ENCODE measurements at places on chromosomes 3 and 15.

DNA sequence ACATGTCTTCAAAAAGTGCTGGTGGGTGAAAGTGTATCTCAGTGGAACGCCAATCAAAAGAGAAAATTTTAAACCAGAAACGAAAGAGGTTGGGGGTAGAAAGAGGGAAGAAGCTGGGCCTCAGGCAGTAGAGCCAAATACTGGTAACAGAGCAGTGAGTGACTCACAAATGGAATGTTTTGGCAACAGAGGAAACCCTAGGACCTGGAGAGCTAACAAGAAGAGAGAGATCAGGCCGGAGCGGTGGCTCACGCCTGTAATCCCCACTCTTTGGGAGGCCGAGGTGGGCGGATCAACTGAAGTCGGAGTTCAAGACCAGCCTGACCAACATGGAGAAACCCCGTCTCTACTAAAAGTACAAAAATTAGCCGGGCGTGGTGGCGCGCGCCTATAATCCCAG is 450.8 kb upstream of the NAALADL2 start:
- no peak for DNase-seq

DNA sequence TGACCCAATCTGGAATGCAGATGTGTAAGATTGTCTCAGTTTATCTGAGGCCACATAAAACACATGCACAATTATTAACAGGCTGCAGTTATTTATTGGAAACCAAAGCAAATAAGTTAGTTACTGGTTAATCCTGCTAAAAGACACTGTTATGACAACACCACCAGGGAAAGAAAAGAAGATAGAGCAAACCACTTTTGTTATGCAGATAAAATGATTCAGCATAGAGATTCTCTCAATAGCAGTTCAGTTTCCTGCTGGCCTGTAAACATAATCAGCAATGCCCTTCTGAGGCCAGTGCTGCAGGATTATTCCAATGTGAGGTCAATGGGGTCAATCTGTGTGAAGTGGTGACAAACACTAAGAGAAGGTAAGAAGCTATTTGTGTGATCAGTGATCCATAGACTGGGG is 244.4 kb downstream of the ZBTB20 start:
- no peak for DNase-seq

- DNase-seq = no peak
Measured at GRCh38 chr3:73707772-73708171, 83.0 kb upstream of the PDZRN3 start.

DNA sequence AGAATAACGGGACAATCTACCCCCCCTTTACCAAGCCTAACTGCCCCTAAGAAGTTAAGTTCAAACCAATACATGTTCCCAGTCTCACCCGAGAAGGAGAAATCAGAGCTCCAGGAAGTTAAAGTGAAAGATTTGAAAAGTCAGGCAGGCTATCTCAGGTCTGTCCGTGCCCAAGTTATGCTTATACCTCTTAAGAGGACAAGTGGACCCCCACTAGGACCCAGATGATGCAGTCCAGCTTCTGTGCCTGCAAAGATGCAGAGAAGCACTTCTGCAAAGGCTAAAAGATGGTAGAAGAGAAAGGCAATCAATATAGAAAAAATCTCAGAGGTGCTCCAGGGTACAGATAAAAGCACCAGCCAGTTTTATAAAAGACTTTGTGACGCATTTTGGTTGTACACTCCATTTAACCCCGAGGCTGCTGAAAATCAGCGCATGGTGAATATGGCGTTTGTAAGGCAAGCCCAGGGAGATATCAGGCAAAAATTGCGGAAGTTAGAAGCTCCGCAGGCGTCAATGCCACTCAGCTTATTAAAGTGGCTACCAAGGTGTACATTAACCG is 9.8 kb upstream of the SLC9C1 start:
- peak; percentile 12 for DNase-seq

DNA sequence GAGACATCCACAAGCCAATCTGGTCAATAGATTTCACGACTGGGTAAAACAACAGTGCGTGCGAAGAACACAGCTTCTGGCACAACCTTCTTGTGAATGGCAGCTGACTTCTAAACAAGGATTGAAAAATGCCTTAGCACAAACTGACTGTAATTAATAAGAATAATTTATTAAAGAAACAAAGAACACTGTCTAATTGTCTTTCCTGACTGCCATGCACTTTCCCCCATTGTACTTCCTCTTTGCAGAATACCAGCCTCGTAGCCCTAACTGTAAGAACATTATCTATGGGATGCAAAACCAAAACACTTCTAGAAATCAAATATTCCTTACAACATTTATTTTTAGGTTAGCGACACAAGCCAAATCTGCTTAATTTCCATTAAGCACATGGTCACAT is 6.5 kb downstream of the FOXP1 start:
- DNase-seq = no peak

- no peak for DNase-seq
Measured at GRCh38 chr3:30511524-30512251, 94.7 kb upstream of the TGFBR2 start.

- DNase-seq = no peak
Measured at GRCh38 chr15:88246081-88246480, 10.5 kb downstream of the NTRK3 start.

GRCh38 chr3:155370764-155371503 is 77.5 kb upstream of the STRIT1 start:
- DNase-seq = no peak

- DNase-seq = no peak
Measured at GRCh38 chr15:45641374-45641781, 6.5 kb downstream of the SQOR start.

- DNase-seq = no peak
Measured at GRCh38 chr15:93646193-93646592, 557.2 kb upstream of the RGMA start.

- no peak for DNase-seq
Measured at GRCh38 chr3:160170409-160171370, 54.5 kb upstream of the C3orf80 start.

DNA sequence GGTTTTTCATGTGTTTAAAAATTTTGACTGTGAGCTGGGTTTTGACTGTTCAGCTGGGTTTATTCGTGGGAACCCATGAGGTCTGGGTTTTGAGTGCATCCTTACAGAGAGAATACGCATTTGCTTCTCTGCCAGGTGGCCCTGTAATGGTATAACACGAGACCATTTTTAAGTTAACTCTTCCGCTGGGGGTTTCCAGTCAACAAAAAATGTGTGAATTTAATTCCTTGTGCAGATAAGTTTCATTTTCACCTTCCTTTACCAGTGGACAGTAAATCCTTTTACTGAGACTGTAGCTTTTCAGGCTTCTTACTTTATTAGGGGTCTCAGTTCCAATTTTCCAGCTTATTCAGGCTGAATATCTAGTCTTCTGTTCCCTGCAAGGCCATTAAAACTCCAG is 149.6 kb downstream of the OPA1 start:
- DNase-seq = no peak

- DNase-seq = no peak
Measured at GRCh38 chr15:54307252-54307902, 329.1 kb downstream of the UNC13C start.

DNA sequence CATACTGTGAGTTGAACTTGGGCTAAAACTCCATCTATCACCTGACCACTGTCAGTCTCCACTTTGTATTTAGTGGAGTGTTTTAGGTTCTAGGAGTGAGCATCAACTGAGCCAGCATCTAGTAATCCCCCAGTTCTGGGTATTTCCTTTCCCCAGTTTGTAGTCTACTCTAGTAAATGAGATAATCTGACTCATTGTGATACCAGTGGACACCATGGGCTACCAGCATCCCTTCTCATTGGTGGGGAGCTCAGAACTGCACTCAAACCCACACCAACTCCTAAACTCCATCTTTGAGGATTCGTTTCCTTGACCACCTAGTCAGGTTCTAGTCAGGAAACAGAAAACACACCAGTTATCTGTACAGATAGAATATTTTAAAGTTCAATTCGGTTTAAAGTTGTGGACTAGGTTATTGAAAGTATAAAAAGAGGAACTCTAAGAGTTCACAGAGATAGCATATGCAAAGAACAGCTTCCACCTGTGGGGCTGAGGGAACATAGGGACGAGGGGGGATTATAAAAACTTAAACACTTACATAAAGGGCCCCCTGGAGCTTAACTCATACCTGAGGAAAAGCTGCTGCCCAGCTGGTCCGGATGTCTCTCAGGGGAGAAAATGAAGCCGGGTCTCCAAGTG is 36.0 kb downstream of the LEO1 start:
- no peak for DNase-seq

DNA sequence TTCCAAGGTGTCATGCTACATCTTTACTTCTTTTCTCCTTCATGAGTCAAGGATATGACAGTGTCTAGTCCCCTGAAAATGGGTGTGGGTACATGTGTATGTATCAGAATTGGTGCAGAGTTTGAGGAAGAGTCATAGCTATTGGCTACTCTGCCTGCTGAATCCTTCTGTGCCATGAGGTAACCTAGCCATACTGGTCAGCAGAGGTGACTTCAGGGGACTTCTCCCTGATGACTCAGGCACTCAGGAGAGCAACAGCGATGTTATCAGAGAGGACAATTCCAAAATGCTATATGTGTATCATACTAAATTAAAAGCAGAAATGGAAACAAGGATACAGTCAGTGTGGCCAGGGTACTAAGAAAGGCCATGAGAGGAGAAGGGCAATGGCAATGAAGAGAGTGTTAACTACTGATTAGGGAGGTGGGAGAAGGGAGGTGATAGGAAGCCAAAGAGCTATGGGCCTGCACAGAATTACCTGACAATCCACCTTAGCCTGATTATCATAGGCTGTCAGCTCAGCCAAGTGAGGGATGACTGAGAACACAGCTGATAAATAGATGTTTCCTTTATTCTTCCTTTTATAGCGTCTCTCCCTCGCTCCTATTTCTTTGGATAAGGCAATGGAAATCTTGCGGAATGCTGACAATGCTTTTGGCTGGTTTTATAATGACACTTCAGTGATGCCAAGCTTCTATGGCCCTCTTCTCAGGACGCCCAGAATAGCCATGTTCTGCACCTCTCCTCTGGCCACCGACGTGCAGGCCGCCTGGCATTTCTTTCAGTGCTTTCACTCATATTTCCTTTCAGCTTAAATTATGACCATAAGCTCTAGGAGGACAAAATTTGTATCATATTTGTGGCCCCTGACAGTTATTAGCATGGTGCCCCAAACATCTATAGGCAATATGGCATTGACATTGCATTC is 90.6 kb downstream of the FGF12 start:
- no peak for DNase-seq

DNA sequence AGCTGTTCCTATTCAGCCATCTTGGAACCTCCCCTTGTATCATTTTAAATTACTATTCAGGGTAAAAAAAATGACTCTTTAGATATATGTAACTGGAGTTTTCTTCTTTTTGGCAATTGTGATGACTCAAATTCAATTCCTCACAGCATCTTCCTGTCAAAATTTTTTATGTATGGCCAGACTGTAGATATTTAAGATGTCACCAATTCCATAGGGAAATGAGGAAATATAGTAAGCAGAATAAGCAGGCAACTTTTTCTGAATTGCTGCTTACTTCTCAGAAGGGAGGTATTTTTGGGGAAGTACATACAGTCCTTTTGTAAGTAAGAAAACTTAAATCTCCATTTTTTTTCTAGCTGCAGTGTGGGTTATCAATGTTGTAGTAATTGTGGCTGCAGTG is 28.8 kb downstream of the EAF2 start:
- DNase-seq = no peak

- no peak for DNase-seq
Measured at GRCh38 chr3:48187301-48187578, 977 bp downstream of the CDC25A start.

DNA sequence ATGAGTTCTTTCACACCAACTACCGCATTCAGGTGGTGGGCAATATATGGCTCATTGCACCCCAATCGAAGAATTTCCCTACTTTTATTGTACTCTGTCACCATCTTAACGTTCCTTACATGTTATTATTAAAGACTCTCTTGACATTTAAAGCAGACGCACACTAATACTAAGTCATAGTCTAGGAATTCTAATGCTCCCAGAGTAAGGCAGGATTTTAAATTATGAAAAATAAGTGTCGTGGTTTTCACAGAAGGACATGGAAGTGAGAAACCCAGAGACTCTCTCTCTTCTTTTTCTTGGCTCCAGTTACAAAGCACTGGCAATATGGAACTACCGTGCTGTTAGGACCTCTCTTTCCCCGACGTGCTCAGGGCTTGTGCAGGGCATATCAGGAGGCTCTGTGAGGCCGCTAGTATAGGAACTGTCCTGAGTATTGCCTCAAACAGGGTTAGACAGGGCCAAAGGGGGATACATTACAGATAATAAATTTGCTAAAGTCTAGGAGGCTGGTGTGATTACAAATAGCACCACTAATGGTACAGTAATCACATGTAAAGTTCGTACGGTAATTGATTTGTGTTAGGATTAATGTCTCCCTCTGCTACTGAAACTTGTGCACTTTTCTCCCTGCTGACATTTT is 590.8 kb downstream of the FOXP1 start:
- no peak for DNase-seq

DNA sequence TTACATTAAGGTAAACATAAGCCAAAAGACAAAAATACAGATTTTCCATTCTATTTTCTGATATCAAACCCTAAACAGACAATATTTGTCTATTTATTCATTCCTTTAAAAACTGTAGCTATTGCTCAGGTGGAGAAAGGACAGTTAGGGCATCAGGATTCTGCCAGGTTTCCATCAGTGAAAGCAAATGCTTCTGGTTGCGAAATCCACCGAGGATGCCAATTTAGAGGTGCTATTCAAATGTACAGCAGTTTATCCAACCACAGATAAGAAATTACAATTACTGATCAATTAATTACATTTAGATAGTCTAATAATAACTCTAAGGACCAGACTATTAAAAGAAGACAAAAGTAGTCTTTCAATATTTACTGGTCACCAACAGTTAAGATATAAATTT is 3.9 kb downstream of the TOMM70 start:
- DNase-seq = no peak

DNA sequence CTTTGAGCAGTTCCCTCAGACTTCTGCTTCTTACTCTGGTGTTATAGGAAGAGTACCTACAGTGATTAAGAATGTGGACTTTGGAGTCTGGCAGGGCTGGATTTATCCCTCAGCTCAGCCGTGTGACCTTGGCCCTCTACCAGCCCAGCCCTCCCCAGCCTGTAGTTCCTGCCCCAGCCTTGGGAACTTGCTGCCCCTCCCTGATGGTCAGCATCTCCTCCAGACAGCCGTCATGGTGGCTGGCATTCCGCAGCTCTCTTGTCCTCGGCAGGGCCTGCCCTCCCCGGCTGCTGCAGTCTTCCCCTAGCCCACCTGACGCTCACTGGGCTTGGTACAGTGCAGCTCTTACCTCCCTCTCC is 21.9 kb upstream of the CPNE9 start:
- DNase-seq = no peak

- DNase-seq = no peak
Measured at GRCh38 chr15:48862705-48863104, 15.2 kb upstream of the EID1 start.

- DNase-seq = no peak
Measured at GRCh38 chr15:80904998-80905397, 84.6 kb downstream of the MESD start.

- no peak for DNase-seq
Measured at GRCh38 chr3:126308394-126309125, 48.6 kb downstream of the KLF15 start.

DNA sequence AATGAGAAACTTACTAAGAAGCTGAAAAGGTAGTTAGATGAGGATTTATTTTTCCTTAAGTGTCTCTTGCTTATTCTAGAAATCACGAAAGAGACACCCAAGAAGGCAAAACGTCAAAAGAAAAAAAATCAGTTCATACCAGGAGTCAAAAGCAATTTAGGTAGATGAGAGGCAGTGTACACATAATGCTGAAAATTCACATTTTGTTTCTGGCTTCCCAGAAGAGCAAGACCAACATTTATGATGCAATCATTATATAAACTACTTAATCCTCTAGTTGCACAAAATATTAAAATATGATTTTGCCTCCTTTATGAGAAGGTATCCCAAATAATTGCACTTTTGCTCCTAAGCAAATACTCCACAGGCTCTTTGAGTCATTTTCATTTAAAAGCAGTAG is 228.0 kb downstream of the FMN1 start:
- DNase-seq = no peak

Data from CD4-positive, alpha-beta T cell treated with Interleukin-10 for 1 hour (primary cell).